ENCODE measurements at places on chromosomes 1 and 21. TPM values are rescaled to one million over a fixed set of nuclear protein-coding genes. Genes with fewer than 3 reads are reported as not detected.

The UBE4B gene
- 28.2 TPM for total RNA-seq

The CFAP45 gene
- total RNA-seq: 0.51 TPM

The RXFP4 gene
- not detected for total RNA-seq

GRCh38 chr1:113975211-113975895, 3.9 kb upstream of the OLFML3 start:
- peak; percentile 61 for DNase-seq

DNA sequence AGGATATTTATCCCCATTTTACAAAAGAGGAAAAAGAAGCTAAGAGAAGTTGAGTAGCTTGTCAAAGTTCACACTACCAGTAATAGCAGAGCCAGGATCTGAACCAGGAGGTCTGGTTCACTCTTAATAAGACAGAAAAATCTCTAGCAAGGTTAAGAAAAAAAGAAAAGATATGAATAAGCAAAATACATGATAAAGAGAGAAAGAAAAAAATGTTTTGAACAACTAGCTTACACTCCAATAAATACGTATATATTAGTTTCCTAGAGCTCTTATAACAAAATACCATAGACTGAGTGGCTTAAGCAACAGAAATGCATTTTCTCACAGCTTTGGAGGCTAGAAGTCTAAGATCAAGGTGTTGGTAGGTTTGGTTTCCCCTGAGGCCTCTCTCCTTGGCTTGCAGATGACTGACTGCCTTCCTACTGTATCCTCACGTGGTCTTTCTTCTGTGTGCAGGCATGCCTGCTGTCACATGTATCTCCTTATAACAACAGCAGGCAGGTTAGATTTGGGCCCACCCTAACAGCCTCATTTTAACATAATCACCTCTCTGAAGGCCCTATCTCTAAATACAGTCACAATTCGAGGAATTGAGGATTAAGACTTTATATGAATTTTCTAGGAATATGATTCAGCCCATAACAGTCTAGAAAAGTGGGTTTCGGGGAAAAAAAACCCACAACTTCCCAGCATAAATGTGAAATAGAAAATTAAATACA, 60.4 kb downstream of the LEPR start:
- no peak for DNase-seq

- no peak for DNase-seq
Measured at GRCh38 chr1:164629971-164630370, 71.0 kb downstream of the PBX1 start.

DNA sequence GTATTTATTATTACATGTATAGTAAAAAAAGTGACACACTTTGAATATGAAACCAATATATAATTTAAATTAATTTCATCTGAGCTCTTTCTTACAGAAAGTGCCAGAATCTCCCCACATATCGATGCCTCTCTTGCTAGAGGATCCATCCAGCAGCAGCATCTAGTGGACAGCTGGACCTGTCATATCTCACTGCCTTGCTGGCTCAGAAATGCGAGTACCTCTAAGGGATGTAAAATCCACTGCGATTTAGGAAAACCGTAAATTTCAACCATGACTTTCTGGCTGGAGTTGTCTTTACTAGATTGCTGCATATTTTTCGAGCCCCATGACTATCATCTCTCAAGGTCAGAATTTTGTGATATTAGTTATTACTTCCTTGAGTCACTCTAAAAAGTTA, 333.8 kb downstream of the NEGR1 start:
- DNase-seq: no peak

The RAB29 gene
- 26.2 TPM for total RNA-seq

GRCh38 chr1:211118407-211119102, 15.4 kb downstream of the KCNH1 start:
- DNase-seq: peak; percentile 15

The CADM3 gene
- 2.1 TPM for total RNA-seq

- DNase-seq: no peak
Measured at GRCh38 chr1:2283371-2283990, 55.4 kb downstream of the SKI start.

GRCh38 chr1:230832476-230832875, 35.8 kb downstream of the C1orf198 start:
- no peak for DNase-seq

- DNase-seq: peak; percentile 47
Measured at GRCh38 chr1:23548704-23549143, 10.6 kb downstream of the ID3 start.

DNA sequence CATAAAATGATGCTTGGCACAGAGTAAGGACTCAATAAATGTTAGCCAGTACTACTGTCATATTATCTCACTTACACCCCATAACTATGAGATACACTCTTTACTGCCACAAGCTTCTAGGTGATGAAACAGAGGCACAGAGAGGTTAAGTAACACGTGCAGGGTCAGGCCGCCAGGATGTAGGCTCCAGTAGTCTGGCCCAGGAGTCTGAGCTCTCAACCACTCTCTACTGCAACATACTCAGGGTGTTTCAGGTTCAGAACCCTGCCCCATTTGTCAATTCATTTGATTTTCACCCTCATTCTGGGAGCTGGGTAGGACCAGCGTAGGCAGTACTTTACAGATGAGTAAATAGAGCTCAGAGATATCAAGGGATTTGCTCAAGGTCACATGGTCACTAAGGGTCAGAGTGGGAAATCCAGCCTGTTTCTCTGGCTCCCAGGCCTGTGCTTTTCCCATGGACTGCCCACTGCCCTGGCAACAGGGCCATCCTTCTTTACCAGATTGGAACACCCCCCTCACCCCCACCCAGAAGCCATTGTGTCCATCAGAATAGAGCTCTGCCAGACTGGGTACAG, 21.2 kb downstream of the IQGAP3 start:
- no peak for DNase-seq

DNA sequence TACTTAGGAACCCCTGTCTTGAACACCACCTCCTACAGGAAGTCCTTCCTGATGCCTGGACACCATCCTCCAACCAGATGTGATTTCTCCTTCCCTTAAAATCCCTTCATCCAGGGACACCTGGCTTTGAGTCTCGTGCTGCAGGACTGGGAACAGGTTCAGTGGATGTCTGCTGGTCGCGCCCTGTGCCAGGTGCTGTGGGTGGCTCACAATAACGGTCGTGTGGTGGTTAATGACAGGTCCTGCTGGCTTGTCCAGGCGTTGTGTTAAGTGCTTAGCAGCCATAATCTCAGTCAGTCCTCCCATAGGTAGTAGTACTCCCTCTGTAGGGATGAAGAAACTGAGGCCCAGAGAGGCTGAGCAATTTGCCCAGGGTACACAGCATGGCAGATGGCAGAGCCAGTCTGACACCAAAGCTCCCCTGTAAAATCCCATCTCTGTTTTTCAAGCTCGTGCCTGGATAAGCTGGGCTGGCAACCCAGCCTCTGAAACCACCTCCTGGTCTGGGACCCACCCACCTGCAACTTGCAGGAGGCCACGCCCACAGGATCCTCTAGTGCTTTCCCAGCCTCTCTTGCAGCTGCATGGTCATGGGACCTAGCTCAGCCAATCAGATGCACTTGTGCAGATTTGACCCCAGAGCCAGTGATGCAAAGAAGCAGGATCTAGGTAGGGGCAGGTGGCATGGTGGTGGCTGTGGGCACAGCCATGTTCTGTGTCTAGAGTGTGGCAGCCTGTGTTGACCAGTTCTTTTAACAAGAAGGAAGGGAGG, 106.0 kb upstream of the IFFO2 start:
- DNase-seq: no peak

The AKR7A3 gene
- total RNA-seq: 0.33 TPM

- DNase-seq: peak; percentile 78
Measured at GRCh38 chr21:45078877-45079281, 4.5 kb downstream of the ADARB1 start.

DNA sequence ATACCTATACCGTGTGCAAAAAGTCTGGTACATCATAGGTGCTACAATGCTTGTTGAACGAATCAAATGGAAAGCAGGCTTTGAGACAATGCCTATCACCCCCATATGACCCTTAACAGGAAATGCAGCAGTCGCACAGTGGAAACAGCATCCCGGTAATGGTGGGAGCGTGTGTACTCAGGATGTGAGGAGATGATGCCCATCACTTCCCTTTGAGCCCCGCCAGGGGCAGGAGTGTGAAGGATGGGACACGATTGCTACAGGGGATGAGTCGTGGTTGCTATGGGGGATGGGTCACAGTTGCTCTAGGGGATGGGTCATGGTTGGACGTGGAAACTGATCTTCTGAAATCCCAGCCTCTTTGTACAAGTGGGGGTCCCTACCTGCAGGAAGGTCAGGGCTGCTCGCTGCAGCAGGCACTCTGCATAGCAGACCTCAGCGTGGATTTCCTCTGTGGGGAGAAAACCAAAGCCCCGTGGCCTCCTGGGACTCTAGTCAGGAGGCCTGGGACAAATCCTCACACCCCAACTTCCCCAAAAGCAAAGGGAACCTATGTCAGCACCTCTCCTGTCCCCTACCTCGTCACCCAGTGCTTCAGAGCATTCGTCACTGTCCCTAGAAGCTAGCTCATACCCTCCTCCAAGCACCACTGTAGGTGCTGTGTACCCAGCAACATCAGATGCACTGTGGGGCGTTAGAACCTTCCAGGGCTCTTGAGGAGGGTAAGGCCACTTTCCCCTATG, 19.3 kb downstream of the TTC39A start:
- no peak for DNase-seq

The TSSK3 gene
- 0.51 TPM for total RNA-seq

GRCh38 chr1:17494114-17494729, 45.3 kb upstream of the ARHGEF10L start:
- peak; percentile 60 for DNase-seq

The PTGER3 gene
- 1.5 TPM for total RNA-seq

All from fibroblast of lung (primary cell).